ENCODE measurements at places on chromosomes 3 and 15.

DNA sequence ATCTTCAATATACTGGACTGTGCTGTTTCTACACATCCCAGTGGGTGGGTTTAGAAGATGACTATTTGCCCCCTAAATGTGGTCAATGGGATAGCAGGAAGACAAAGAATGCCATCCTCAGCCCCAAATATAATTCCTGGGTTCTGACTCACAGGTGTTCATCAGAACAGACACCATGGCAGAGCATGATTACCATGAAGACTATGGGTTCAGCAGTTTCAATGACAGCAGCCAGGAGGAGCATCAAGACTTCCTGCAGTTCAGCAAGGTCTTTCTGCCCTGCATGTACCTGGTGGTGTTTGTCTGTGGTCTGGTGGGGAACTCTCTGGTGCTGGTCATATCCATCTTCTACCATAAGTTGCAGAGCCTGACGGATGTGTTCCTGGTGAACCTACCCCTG, 3.0 kb downstream of the CXCR6 start:
- no peak for DNase-seq

DNA sequence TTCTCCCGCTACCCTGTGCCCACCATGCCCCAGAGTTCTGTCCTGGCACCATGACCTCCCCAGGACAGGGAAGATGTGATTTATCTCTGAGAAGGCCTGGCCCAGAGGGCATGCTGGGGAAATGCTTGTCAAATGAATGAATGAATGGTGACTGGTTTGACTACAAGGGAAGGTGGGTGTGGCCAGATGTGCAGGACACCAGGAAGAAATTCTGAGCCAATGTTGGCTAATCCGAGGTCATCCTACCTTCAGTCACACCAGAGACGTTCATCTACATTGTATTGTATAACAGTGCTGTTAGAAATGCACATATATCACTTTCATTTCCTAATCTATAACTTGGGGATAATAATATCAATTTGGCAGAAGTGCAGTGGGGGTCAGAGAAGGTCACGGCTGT, 138.4 kb downstream of the FAM43A start:
- no peak for DNase-seq

GRCh38 chr3:119069725-119070124, 35.1 kb upstream of the IGSF11 start:
- no peak for DNase-seq

- DNase-seq: no peak
Measured at GRCh38 chr3:188594139-188594538, 440.2 kb downstream of the LPP start.

DNA sequence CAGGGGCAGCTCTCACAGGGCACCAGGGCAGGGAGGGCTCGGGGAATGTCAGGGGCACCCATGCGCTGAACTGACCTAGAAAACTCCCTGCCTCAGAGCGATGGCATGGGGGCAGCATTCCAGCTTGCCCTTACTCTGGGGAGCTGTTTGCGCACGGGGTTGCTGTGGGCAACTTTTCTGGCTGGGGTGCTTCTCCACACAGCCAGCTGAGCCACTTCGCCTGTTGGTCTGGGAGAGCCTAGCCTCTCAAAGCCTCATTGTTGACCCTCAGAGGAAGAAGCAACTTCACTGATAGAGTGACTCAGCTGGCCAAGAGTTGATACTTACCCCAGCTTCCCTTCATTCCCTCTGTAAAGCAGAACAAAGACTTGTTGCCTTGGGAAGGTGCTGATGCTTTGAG, 42.6 kb upstream of the MRPS22 start:
- no peak for DNase-seq

- DNase-seq: no peak
Measured at GRCh38 chr3:23728601-23729117, 77.1 kb upstream of the UBE2E1 start.

- DNase-seq: no peak
Measured at GRCh38 chr3:43290956-43291355, 4.6 kb downstream of the SNRK start.

DNA sequence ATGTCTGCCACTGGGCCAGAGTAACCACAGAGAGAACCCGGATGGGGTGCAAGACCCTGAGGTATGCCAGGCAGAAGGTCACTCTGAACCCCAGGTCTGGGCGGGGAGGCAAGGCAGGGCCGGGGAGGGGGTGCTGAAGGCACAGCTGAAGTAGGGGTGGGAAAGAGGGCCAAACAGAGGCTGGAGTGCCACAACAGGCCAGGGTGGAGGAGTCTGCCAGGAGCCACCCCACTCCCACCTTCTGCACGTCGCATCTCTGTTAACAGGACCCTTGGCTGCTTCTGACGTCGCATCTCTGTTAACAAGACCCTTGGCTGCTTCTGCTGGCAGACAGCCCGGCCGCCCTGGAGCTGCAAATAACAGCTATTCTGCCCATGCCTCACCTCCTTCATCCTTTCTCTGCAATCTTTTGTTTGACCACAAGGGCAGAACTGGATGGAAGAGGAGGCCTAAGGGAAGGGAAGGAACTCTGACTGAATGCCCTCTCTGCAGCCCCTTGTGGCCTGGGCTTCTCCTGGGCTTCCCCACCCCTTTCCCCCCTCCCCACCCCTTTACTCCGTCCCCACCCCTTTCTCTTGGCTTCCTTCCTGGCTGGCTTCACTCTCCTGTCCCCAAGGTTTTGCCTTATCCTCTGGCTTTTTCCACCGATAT, 20.6 kb upstream of the FBLN2 start:
- DNase-seq: no peak

DNA sequence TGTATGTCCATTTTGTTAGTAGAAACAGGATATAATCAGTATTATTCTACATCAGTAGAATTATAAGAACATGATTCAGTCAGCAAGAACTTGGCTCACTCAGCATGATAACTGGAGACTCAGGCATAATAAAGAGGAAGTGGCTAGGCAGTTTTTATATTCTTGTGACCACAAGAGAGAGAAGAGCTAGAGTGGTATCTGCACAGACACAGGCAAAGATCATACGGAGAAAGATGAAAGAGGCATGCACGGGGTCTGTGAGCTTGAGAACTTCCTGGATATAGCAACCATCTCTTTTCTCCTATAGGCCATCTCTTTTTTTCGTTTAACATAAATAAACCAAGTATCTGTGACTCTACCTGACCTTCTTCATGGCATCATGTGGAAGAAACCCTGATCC, 46.8 kb downstream of the MYO5A start:
- peak; percentile 38 for DNase-seq

GRCh38 chr15:100771746-100772145, 107.9 kb upstream of the ALDH1A3 start:
- no peak for DNase-seq

DNA sequence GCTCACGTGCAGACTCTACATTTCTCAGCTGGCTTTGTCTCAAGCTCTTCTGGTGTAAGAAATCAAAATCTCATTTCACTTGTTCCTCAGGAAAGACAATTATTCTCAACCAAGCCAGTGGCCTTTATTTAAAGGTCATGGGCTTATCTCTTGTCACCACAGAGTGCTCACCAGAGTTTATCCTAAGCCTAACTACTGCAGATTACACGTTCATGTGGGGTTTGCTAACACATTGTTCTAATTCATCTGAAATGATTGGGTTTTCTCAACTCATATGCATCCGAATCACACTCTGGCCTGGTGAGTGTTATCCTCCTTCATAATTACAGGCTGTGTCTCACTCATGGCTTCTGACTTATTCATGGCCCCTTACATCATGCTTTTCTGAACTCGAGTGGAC, 83.3 kb upstream of the TSC22D2 start:
- DNase-seq: no peak

GRCh38 chr3:181288145-181288544, 298.6 kb upstream of the DNAJC19 start:
- no peak for DNase-seq

- DNase-seq: no peak
Measured at GRCh38 chr15:39738998-39739397, 43.6 kb downstream of the FSIP1 start.

DNA sequence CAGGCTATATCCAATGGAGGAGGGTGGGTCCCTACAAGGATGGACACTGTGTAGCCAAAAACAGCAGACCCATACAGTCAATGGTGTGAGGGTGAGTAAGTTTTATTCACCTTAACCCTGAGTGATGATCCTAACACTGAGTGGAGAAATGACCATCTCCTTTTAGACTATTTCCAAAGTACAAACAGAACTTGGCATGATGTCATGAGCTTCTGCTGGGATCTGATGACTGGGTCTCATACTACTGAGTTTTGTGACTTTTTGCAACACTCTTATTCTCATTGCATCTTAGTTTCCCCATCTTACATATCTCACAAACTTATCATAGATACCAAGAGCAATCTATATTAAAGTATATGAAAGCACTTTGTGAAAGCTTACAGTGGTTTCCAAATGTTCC, 330.3 kb upstream of the CFAP20DC start:
- no peak for DNase-seq

GRCh38 chr3:12559520-12559919, 2.6 kb downstream of the MKRN2 start:
- DNase-seq: no peak

DNA sequence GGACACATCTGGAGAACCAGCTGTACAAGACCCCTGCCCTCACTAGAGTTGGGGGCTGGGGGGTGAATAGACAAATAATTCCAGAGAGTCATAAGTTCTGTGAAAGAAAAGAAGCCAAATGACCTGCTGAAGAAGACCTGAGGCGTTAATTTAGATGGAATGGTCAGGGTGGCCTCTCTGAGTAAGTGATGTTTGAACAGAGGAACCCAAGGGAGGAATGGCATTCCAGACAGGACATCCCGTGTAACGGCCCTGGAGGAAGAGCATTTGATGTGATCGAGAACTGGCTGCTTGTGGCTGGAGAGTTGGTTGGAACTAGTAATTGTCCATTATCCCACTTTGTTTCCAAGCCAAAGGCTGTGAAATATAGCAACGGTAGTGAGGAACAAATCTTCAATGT, 1.7 kb downstream of the NR2C2 start:
- no peak for DNase-seq

DNA sequence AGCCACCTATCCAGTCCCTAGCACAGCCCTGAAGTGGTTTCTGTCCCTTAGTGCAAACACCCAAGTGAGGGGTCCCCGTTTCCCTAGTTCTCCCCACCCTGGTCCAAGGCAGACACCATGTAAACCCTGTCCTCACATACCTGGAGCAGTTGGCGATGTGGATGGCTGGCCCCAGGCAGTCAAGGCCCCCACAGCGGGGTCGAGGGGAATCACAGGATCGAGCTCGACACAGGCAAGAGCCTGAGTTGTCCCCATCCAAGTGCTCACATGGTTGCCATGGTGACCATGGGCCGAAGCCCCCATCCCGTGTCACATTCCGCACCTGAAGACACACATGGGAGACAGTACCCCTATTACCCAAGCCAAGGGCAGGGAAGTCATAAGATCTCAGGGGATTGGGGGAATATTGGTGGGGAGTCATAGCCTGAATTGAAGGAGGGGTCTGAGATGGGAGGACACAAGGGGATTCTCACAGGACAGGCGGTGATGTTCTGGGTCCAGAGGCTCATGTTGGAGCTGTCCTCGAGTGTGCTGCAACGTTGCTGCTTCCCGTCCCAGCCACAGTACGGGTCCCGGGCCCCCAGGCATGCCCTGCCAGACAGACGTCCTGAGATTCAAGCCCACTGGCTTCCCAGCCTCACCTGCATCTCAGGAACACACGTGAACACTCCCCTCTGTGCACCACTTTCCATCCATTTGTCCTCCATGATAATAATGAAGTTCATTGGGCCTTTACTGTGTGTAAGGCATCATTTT, 112.1 kb downstream of the SEMA5B start:
- no peak for DNase-seq

- peak; percentile 89 for DNase-seq
Measured at GRCh38 chr3:42502429-42503250, at the start of gene VIPR1. Gene VIPR1, plus strand, starts transcription at chr3:42502643. Its CDS starts 93 bp downstream, at chr3:42502736.

GRCh38 chr15:93432474-93432873, 343.5 kb upstream of the RGMA start:
- DNase-seq: no peak

GRCh38 chr15:100783291-100783690, 96.3 kb upstream of the ALDH1A3 start:
- DNase-seq: no peak

DNA sequence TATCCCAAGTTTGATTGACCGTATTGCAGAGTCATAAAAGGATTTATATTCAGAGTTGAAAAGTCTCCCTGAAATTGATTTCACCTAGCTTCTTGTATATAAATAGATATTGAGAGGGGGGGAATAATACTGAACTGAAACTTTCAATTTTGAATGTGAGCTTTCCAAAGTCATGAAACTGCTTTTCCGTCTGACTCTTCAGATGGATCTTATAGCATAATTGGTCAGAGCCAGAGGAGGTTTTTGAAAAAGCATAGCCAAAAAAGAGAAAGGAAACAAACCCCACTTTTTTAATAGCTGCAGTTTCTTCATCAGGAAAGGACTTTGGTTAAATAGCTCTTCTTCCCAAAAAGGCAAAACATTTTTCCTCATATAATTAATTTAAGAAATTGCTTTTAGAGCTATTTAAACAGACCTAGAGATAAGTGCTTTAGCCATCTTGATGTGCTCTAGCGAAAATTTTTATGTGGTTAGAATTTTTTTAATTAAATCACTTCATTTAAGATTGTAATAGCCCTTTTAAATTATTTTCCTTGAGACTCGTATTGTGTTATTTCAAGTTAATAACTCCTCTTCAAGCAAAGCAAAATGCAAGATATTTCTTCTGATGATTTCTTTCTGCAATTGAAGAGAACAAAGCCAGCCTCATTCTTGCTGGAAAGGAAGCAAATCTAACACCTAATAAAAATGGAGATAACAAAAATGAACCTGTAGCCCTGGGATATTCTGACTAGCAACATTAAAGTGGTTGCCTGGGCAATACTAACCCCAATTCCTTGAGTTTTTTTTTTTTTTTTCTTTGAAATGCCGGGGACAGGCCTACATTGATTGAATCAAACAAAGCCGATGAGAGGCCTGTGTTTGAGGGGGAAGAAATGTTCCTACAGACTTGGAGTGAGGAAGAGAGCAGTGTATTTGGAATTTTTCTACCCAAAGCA, 173.6 kb downstream of the PTPRG start:
- no peak for DNase-seq

DNA sequence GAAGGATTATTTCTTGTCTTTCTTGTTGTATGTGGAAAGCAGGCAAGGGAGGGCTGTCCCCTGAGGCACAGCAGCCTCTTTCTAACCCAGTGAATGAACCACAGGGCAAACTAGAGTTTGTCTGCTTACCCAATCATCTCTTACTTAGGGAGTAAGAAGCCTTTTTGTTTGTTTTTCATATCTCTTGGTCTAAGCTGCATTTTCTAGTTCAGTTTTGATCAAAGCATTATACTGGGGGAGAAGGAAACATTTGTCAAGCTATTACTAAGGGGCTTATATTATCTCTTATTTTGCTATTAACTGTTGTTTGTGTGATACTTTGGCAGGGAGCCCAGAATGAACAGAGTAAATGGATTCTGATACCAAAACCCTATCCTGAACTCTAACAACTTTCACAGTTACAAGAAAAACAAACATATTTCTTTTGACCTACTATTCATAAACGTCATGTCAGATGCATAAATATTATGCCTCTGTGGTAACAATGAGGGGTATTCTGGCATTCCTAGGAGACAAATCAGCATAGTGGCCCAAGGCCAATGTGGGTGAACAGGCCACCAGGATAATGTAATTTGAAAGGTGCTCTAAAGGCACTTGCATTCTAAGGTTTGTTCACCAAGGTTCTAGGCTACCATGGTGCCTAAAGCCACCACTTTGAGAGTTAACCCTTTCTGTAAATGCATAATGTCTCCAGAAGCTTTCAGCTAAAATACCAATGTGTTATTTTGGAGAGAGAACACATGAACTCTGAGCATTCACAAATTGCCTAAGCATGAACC, 271.6 kb upstream of the ZPLD1 start:
- DNase-seq: no peak

GRCh38 chr3:43031485-43031884, 52.4 kb downstream of the GASK1A start:
- no peak for DNase-seq

GRCh38 chr15:34841262-34841725, 45.9 kb upstream of the ACTC1 start:
- no peak for DNase-seq
